ENCODE measurements at places on chromosomes 12 and 14.

- no peak for DNase-seq
Observed at GRCh38 chr14:73526036-73526984, 10.6 kb upstream of the ACOT1 start.

DNA sequence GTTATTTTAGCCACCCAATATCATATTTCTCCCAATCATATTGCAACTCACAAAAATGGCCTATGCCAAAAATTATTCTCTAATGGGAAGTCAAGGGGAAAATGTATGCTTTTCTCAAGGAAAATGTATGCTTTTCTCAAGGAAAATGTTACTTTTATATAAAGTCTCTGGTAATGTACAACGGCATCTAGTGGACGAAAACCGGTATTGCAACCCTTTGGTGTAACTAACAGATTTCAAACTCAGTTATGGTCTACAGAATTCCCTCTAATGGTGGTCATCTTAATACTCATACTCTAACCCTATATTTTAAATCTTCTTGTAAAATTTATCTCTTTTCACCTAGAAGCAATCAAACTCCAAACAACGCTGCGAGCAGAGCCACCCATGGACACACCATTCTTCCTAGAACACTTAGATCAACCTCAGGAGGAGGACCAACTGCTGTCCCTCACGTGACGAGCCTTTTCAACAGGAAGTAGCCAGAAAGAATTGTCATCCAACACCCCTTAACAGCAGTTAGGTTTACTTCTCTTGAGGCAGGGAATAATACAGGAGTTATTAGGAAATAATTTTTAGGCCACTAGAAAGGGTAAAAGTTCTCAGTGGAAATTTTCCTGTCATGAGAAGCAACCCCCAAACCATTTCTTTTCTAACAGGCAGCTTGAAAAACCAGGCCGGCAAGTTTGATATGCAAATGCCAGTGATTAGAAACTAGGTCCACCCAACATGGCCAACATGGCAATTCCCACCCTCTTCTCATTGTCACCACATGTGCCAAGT, 20.1 kb downstream of the APOBEC1 start:
- peak; percentile 34 for DNase-seq

GRCh38 chr12:94109160-94109559, 39.2 kb upstream of the PLXNC1 start:
- DNase-seq: no peak

DNA sequence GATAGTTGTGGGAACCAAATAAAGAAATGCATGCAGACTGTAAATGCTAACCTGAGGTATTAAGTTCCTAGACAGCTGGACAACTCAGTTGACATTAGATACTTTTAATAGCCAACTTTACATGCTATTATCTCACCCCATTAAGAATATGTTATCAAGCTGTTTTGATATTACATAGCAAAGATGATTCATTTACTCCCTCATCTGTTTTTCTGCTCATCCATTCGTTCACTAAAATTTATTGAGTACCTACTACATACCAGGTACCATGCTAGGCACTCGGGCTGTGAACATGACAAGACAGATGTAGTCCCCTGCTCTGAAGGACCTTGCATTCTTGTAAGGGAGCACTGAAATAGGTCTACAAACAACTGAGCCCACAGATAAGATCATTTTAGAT, 192.4 kb downstream of the DACT1 start:
- no peak for DNase-seq

GRCh38 chr14:92475451-92476187, 38.0 kb upstream of the RIN3 start:
- DNase-seq: no peak

DNA sequence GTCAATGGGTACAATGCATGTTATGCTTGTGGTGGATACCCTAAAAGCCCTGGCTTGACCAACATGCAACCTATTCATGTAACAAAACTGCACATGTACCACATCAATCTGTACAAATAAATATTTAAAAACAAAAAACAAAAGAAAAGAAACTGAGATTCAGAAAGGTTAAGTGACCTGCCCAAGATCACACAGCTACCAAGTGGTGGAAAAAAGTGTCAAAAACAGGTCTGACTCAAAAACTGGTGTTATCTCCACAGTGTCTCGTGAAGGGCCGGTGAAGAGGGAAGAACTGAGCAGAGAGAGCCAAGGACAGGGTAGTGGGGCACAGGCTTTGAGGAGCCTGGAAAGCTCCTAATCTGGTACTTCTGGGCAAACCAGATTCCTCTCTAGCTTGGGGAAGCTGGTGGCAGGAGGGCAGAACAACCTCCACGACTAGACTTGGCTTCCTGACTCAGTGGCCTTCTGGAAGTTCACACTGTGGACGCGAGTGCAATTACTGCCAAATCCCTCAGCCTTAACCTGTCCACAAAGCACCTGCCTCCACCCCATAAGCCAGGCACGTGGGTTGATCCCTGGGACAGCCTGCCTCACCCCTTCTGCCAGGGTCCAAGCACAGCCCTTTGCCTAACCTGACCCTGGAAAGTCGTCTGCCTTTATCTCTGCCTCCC, 15.6 kb downstream of the ZBTB39 start:
- no peak for DNase-seq

- DNase-seq: peak; percentile 80
Observed at GRCh38 chr12:118103601-118104382, at the start of gene VSIG10. Gene VSIG10, minus strand, starts transcription at chr12:118104011. Its CDS starts 340 bp downstream, at chr12:118103671.

GRCh38 chr14:83151571-83151970, 1617.9 kb upstream of the SEL1L start:
- DNase-seq: no peak
